Stimulated activated CD4-positive, alpha-beta T cell treated with anti-CD3 and anti-CD28 coated beads, Interleukin-1b, Interleukin-23, amount 100 ng/mL, for 1 hour (primary cell): ENCODE measurements at places on chromosomes 11 and 22.

- DNase-seq, result no peak
These were observed 14.2 kb downstream of the DDX10 start for GRCh38 chr11:108679045-108679444.

GRCh38 chr22:37008365-37008764 lies 10.9 kb downstream of the TST start:
- DNase-seq, result no peak

DNA sequence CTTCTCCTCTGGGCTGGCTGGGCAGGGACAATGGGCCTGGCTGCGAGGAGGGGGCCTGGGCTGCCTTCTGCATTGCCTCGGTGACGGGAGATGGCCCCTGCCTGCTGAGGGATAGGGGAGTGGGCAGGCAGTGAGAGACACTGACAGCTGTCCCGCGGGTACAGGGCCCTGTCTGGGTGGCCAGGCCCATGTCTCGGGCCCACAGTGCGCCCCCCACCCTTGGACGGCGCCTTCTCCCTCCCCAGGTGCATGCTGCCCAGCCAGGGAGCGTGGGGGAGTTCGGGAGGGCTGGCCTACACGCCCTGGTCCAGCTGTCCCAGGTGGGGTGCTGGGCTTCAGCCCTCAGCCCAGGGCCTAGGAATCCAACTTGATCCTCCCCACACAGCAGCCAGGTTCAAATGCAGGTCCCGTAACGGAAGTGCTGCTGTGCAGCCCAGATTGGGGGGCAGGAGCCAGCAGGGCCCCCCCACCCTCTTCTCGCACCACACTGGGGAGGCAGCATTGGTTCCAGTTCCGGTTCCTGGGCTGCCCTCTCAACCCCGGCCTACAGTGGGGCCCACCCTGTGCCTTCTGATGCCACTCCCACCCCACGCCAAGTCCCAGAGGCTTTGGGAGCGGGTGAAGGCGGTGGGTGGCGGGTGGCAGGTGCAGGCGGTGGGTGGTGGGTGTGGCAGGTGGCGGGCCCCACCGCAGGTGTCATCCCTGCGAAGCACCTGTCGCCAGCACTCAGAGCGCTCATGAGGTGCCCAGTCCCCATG lies 7.3 kb upstream of the TSSC4 start:
- DNase-seq, result no peak

DNA sequence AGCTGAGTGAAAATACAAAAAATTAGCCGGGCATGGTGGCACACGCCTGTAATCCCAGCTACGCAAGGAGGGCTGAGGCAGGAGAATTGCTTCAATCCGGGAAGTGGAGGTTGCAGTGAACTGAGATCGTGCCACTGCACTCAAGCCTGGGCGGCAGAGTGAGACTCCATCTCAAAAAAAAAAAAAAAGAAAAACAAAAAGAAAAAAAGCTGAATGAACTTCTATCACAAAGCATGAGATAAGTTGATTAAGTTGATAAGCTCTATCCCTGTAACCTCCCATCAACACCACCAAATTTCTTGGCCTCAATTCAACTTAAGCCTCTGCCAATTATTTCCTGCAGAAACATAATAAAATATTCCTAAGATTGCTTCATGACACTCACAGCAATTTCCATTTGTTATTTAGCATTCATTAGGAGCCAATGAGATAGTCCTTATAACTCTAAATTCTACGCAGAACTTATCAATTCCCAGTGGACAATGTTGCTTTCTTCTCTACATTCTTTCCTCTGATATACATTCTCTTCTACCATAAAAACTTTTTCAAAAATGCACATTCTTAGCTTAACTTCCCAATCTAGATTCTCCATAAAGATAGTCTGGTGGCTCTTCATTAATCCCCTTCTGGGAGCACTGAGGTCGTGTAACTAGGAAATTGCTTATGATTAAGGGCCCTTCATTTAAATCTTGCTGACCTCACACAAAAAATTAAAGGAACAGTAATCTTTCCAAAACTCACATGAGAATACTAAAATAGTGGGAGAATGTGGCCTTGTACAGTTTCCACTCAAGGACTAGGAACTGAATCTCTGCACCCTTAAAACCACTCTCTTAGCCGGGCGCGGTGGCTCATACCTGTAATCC lies 2.9 kb downstream of the AMBRA1 start:
- no peak for DNase-seq

DNA sequence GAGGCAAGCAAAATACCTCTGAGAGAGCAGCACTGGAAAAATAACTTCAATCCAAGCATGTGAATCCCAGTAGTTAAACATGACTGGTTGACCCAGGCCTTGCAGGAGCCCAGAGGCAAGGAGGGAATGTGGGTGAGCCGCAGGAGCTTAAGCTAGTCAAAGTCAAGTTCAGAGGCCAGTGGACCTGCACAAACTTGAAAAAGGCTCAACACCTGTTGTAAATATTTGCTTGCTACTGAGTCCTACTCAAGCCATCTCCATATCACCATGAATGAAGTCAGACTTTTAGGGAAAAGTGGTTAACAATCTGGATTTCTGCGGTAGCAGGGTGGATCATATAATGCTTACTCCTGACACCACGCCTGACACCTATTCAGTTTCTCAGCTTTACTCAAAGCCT lies 4.8 kb upstream of the CAT start:
- DNase-seq, result no peak

DNA sequence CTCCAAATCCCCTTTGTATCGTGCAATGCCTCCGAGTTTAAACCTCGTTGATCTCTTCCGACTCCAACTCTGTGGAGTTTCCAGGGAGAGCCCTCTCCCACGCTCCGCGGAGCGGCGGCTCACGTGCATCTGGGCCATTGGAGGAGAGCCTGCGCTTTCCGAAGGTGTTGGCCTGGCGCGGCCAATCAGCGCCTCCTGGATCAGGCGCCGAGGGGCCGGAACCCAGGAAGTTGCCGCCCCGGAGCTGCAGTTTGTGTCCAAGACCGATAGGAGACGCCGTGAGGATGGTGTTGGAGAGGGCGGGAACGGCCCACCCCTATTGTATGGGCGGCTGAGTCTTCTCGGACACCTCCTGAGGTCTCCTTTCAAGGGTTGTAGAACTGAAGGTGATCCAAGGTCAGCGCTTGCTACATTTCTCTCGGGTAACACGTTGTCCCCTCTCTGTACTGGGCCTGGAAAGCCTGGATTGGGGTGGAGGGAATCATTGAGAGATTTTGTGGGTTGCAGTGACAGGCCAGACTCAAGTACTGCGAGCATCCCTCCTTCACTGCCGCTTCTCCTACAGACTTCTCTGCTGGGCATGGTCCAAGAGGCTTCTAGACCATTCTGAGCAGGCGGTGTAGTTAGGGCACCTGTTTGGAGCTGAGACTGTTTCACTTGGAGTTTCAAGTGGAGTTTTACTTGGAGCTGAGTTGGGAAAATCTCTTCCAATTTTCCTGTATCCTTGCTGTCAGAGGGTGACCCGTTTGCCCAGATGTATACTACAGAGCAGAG lies 1.7 kb downstream of the ADAMTS15 start:
- DNase-seq, result no peak

GRCh38 chr22:44263547-44263946 lies 49.2 kb downstream of the SHISAL1 start:
- no peak for DNase-seq

GRCh38 chr22:35914665-35915476 lies 113.8 kb downstream of the RBFOX2 start:
- no peak for DNase-seq

DNA sequence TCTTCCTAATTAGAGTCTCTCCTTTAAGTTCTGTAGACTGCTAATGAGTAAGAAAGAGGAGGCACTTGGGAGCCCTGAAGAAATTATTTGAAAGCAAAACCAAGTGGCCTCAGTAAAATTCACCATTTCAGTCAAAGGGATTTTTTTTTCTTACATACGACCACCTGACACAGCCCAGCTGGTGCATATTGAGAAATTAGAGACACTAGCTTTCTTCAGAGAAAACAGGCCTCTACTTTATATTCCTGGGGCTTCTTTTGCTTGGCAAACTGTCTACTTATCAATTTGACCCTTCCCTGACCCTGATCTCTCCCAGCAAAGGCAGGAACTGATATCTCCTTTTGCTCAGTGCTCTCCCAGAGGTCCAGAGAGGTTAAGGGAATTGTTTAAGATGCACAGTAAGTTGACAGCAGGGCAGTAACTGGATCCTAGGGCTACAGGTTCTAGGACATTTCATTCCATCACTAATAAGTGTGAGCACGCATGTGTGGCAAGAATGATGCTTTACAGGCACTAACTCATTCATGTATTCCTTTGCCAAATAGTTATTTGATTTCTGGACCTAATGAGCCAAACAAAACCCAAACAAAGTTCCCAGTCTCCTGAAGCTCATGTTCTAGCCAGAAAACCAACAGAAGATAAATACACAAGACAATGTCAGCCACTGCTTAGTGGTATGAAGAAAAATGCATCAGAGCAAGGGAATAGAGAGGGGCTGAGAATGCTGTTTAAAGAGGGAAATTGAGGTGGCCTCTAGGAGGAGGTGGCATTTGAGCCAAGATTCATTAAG lies 467.6 kb downstream of the SOX6 start:
- no peak for DNase-seq

GRCh38 chr11:66002648-66003225 lies 434 bp downstream of the BANF1 start:
- peak; percentile 32 for DNase-seq

GRCh38 chr11:113894421-113894996 lies 10.1 kb upstream of the HTR3B start:
- no peak for DNase-seq

- no peak for DNase-seq
These were observed 15.4 kb downstream of the FOLR3 start for GRCh38 chr11:72150882-72151281.

GRCh38 chr11:96624126-96624525 lies 234.3 kb downstream of the JRKL start:
- no peak for DNase-seq

- DNase-seq, result no peak
These were observed 17.4 kb upstream of the GNB1L start for GRCh38 chr22:19871845-19872778.

DNA sequence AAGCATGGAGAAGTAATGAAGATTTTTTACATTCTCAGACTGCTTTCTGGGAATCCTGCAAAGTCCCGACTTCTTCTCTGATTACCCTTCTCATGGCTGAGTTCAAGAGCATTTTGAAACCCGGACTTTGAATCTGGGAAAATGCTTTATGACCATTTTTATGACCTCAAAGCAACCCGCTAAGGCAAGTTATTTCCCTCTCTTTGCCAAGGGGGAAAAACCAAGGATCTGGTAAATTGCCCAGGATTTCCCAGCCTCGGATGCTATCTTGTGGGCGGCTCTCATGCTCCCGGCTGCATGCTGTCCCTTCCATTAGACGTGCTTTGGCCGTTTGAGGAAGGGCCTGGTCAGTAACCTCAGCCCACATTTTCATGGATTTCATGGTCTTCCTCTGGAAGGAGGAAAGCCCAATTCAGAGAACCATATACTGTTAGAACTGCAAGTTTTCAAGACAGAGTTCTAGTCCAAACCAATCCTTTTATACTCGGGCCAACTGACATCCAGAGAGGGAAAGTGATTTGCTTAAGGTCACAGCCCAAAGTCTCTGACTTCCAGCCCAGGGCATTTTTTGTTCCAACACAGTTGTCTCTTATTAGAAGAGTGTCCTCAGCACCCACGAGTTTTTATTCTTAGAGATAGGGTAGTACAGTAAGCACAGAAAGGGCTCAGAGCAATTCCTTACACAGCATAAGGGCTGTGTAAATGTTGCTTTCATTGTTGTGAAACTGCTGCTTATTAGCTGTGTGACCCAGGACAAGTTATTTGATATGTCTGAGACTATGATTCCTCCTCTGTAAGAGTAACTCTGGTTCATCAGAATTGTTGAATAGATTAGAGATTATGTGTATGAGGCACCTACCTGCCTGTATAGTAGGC lies 77.4 kb downstream of the NAV2 start:
- no peak for DNase-seq

DNA sequence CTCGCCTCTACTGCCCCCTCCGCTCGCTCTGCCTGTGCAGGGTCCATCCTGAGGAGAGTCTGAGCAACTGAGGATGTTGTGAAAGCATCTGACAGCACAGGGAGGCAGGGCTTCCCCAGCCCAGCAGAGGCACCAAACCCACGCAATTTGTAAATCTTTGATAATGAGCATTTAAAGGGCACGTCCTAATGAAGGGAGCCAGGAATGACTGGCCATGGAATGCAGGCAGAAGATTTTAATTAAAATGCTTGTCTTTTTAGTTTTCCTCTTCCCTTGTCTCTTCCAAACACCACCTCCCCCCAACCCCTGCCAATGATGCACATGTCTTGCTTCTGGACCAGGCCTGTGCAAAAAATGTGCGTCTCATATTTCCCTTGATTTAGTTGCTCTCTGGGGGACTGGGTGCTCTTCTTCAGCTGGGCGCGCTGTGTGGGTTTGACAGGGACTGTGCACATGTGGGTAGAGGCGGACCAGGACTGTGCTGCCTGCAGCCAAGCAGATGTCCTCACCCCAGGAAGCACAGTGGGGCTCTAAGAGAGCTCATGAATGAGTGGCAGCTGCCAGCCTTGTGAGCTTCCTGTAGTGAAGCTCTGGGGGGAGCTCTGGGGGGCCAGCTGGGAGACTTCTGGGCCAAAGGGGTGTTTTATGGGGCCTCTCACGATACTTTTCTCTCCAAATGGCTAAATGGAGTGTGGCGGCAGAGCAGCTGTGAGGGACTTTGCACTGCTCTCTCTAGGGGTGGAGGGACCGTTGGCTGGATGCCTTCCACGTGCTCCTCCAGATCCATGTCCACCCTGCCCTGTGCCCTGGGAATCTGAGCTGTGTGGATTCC lies 273.5 kb downstream of the ST3GAL4 start:
- no peak for DNase-seq

GRCh38 chr22:36772451-36772850 lies 3.5 kb downstream of the IFT27 start:
- DNase-seq, result no peak

- no peak for DNase-seq
These were observed 4.0 kb downstream of the TAF10 start for GRCh38 chr11:6608011-6608410.

DNA sequence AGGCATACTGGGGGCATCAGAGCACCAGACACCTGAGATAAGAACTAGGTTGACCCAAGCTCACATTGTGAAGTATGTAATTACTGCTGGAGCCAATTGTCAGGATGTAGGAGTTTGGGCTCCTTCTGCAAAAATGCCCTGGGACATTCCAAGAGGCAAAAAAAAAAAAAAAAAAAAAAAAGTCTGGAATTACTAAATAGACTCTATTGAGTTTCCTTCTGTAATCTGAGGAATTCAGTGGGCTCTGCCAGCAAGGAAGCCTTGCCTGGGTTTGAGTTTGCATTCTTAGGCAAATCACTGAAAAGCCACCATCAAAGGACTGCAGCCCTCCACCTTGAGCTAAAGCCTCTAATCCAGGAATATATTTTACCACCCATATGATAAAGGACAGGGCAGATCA lies 8.0 kb upstream of the CAVIN3 start:
- no peak for DNase-seq

DNA sequence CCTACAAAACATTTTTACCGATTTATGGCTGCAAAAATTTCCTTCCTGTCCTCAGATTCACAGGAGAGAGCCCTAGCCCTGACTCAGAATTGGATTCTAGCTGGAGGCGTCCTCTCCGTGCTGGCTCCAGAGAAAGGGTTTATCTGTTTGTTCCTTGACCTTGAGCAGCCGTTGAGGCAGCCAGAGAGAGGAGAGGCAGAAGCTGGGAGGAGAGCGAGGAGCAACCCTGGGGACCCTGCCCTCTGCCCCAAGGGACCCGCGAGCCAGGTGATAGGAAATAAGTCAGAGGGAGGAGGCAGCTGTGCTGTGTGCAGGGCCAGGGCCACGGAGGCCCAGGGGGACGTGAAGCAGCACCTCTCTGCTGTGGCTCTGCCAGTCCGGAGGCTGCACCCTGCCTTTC lies 75.6 kb downstream of the IGLL1 start:
- no peak for DNase-seq

- DNase-seq, result no peak
These were observed 15.2 kb downstream of the TMPRSS5 start for GRCh38 chr11:113690619-113691569.

GRCh38 chr22:36405221-36405661 lies 17.5 kb upstream of the MYH9 start:
- DNase-seq, result no peak
